PC-9 (cell line): ENCODE measurements at places on chromosomes 3 and 15. TPM values are rescaled to one million over a fixed set of nuclear protein-coding genes. Genes with fewer than 3 reads are reported as not detected.

The RYR3 gene
- total RNA-seq: 0.15 and 0.25 TPM in 2 replicates

GRCh38 chr15:45714590-45715488 is 80.0 kb downstream of the SQOR start:
- no peak overlapping the region for H3K4me3 ChIP-seq
- DNase-seq: peak; percentile 34
- no peaks in the 10 kb centered on the region for H3K4me1 ChIP-seq

- no peaks in the 10 kb centered on the region for H3K4me1 ChIP-seq
- no peak for DNase-seq
- no peaks in the 10 kb centered on the region for H3K27me3 ChIP-seq
Measured at GRCh38 chr3:122066331-122067213, 11.4 kb downstream of the CD86 start.

The ITGA11 gene
- total RNA-seq: 0.18 and 0.70 TPM in 2 replicates

- no peak for DNase-seq
- H3K4me3 ChIP-seq: no peak overlapping the region
- no peaks in the 10 kb centered on the region for H3K36me3 ChIP-seq
- H3K4me1 ChIP-seq: no peaks in the 10 kb centered on the region
- H3K27me3 ChIP-seq: no peaks in the 10 kb centered on the region
- H3K27ac ChIP-seq: no peak overlapping the region
Measured at GRCh38 chr3:49199239-49199899, 28.0 kb downstream of the KLHDC8B start.

The CGGBP1 gene
- total RNA-seq: 35.9 and 47.5 TPM in 2 replicates

The FRMD4B gene
- 7.6 and 10.2 TPM in 2 replicates for total RNA-seq

The LRRC3B gene
- not detected in 2 replicates for total RNA-seq

DNA sequence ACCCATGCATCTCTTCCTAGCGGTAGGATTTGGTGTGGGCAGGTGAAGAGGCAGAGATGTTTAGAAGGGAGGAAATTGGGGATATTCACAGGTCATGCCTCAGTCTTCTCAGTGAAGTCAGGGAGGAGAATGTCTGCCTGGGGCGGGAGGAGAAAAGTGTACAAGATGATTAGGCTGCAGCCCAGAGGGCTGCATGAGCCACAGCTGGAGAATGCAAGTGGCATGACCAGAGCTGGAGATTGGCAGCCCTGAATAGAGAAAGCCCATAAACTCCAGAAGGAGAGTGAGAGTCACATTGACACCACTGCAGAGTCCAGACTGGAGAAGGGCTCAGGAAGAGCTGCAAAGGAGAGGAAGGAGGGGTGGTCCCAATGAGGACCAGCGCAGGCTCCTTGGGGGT is 22.6 kb downstream of the PDHB start:
- no peaks in the 10 kb centered on the region for H3K27me3 ChIP-seq
- peaks cover 4% of the 10 kb centered on the region; the same call in 1 of the 2 replicates for H3K4me1 ChIP-seq
- H3K27ac ChIP-seq: no peak overlapping the region
